ENCODE measurements at places on chromosomes 7 and 10.

- no peak for DNase-seq
Measured at GRCh38 chr10:70699659-70700174, 27.4 kb downstream of the ADAMTS14 start.

- DNase-seq = no peak
Measured at GRCh38 chr10:101094121-101094879, 32.5 kb downstream of the KAZALD1 start.

GRCh38 chr10:60825520-60825919 is 47.2 kb downstream of the CDK1 start:
- no peak for DNase-seq

- no peak for DNase-seq
Measured at GRCh38 chr10:126110489-126111180, 214.3 kb downstream of the FANK1 start.

DNA sequence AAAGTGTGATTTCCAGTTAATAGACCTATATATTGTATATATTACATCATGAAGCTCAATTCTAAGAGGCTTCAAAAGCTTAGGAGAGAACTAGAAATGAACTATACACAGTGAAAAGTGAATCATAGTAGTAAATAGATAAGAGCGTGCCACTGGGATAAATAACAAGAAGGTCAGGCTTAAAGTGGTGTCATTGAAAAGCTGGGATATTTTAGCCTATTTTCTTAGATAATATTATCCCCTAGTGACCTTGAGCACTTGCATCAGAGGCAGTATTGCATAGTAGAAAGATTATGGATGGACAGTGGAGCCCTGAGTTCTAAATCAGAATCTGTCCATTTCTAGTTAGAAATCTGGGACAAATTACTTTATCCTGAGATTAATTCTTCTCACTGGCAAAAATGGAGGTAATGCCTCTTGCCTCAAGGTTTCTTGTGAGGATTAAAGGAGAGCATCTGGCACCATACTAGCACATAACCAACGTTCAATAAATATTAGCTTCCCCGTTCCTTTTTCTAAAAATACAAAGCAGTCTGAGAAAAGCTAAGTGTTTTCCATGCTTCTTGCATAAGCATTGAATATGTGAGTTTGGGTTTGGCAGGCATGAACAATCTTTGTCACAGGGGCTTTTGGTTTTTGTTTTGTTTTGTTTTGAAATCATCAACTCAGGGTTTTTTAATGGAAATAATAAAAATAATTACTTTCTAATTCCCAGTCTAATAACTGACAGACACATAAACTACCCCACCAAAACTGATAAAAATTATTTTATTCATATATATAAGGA is 27.3 kb upstream of the MACC1 start:
- DNase-seq = no peak

DNA sequence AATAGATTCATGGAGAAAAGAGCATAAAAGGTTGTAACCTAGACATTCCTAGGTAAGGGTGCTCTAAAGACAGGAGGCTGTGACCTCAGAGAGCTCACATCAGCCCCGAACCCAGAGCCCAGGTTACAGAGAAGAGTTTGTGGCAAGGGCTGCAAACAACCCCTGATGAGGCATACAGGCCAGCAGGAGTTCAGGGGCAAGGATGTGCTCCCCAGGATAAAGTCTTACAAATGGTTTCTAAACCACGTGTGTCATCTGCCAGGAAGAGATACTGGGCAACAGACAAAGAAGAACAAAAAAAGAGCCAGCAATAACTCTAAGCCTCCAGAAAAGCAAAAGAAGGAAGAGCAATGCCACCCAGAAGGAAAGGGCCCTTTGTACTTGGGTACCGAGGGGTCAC is 27.7 kb downstream of the NCAPG2 start:
- DNase-seq = no peak

Measured in stimulated activated CD4-positive, alpha-beta T cell treated with anti-CD3 and anti-CD28 coated beads, Interleukin-15, amount 100 ng/mL, for 48 hours (primary cell).